ENCODE measurements at places on chromosomes 2 and 18.
A peak's percentile ranks its signal among the peaks of the same experiment; 100 is the strongest.

GRCh38 chr2:1826226-1826905 lies 82.1 kb upstream of the PXDN start:
- no peak for DNase-seq

DNA sequence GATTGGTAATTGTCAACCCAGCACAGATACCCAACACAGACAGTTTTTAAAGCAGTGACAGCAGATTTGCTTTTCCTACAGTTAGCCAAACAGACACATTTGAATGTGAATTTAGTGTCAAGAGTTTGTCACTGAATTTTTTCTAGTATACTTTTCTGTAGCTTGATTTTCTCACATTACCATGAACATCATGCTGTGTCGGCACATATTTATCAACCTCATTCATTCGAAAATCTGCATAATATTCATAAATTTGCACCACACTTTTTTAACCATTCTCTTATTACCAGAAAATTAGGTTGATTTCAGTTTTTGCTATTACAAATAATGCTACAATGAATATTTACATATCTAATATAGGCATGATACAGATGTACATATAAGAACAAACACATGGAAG lies 27.0 kb upstream of the DSG3 start:
- no peak for DNase-seq

- DNase-seq: no peak
Observed at GRCh38 chr2:134869946-134870736, 31.7 kb downstream of the ACMSD start.

- peak; percentile 95 for DNase-seq
Observed at GRCh38 chr18:77054606-77055428, 77.8 kb downstream of the MBP start.

DNA sequence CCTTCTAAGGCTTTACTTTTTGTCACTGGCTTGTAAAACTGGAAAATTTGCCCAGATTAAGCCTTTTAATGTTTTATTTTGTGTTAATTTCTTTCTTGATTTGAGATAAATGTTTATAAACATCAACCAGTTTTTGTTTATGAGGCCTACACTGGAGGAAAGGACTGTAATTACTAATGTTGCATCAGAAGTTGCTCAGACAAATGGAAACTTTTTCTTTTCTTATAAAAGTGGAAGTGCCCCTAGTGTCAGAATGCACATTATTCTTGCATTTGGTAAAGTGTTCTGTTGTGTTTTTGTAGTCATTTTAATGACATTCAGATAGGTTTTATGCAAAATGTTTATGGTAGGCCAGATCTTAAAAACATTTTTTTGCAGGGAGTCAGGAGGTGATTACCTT lies 25.3 kb downstream of the LCLAT1 start:
- DNase-seq: peak; percentile 70

DNA sequence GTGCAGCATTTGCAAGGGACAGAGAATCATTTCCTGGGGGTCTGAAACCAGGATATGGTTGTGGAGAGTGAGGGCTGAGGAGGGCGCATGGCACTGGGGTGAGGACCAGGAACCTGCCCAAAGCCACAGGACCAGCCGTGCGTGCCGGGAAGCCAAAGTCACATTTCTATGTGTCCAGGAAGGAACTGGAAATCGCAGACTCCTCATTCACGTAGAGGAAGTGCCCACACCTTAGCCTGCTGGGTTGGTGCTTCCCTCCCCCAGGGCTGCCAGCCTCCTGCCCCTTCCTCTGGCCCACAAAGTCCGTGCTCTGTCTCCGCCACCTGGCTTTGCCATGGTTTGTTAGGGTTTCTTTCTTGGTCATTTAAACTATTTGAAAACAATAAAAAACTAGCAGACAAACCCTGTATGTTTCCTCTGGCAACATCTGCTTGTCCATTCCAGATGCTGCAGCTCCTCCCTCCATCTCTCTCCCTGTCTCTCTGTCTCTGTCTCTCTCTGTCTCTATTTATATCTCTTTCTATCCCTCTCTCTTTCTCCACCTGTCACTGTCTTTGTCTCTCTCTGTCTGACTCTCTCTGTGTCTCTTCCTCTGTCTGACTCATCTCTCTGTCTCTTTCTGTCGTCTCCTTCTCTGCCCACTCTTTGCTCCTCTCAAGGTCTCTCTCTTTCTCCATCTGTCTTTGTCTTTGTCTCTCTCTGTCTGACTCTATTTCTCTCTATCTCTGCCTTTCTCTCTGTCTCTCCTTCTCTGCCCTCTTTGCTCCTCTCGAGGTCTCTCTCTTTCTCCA lies 163.2 kb upstream of the TPO start:
- no peak for DNase-seq

GRCh38 chr2:179422037-179422643 lies 157.5 kb upstream of the SESTD1 start:
- peak; percentile 69 for DNase-seq

DNA sequence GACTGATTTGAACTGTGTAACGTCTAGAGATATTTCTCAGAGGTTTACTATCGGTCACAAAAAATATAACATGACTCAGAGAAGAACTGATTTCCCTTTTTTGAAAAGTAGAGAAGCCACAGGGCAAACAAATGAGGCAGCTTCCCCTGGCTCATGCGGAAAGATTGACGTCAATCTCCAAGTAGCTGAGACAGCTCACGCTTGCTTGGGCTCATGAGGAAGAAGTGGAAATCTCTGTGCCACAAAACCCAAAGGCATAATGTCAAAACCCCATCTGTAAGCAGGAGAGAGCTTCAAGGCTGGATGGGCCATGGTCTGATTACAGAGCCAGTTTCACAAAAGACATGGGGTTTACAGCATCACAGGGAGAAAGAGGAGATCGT lies 188.1 kb downstream of the ARL4C start:
- DNase-seq: peak; percentile 97

DNA sequence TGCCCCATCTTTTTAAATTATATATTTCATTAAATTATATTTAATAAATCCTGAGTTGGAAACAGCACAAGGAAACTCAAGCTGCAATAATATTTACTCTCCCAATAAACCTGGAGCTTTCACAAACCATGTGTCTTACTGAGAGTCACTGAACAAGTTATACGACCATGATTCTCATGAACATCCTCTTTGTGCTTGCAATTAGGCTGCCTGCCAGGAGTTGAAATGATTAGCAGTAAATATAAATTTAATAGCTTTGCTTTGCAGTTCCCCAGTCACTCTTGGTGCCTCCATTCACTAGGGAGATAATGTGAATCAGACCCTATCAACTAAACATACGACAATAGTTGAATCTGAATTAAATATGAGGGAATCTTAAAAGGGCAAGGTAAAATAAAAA lies 905.1 kb downstream of the NRXN1 start:
- DNase-seq: no peak

- no peak for DNase-seq
Observed at GRCh38 chr2:118705032-118705431, 142.4 kb downstream of the EN1 start.

DNA sequence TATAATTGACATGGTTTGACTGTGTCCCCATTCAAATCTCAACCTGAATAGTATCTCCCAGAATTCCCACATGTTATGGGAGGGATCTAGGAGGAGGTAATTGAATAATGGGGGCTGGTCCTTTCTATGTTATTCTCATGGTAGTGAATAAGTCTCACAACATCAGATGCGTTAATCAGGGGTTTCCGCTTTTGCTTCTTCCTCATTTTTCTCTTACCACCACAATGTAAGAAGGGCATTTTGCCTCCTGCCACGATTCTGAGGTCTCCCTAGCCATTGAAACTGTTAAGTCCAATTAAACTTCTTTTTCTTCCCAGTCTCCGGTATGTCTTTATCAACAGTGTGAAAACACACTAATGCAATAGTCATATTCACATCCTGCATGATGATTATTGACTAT lies 1073.3 kb upstream of the CDH2 start:
- peak; percentile 2 for DNase-seq

DNA sequence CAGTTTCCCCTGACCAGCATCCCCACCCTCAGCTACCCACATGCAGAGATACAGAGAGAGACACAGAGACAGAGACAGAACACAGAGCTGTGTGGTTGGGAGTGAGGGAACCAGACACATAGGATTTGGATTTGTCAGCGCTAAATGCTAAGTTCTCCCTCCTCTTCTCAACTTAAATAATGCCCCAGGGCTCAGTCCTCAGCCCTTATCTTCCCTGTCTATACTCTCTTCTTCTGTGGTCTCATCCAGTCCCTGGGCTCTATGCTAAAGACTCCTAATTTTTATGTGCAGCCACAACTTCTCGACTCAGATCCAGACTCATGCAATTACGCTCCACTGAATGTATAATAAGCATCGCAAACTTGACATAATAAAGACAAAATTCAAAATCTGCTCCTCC lies 47.1 kb downstream of the COLEC12 start:
- no peak for DNase-seq

GRCh38 chr2:102355526-102356380 lies at the start of gene IL18R1:
Gene IL18R1, plus strand, starts transcription at chr2:102355796. Its CDS starts 6,865 bp downstream, at chr2:102362661.
- DNase-seq: peak; percentile 71

All from inflammatory macrophage treated with lipopolysaccharide for 4 hours (primary cell).